Activated effector memory CD4-positive, alpha-beta T cell treated with Interleukin-2 at 50 U/mL for 16 hours (primary cell): ENCODE measurements at places on chromosomes 5 and 9.
A peak's percentile ranks its signal among the peaks of the same experiment; 100 is the strongest.

DNA sequence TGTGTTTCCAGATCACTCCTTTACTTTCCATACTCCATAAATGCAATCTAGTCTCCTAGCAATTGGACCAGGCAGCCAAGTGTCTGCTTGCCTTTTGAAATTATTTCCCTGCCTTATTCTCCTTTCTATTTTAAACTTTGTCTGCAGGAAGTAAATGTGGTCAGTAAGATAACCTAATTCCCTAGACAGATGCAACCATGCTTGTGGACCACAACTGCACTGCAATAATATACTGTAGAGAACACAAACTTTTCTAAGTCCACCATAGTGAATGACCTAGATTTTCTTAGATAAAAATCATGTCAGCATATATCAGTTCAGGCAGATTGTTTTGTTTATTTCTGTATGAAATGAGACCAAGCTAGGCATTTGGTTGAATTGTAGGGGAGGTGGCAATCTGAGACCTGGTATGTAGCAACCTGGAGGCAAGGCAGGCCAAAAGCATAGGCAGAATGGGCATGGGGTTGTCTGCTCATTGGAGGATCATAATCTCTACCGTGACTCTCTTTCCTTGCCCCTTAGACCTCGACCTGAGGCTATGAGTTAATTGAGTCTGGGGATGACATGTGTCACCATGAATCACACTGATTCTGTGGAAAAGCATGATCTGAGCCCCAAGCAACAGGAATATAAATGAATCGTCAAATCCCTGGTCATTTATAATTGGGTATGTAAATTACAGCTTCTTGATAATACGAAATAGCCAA, 20.7 kb downstream of the ACTL7B start:
- no peak for DNase-seq

DNA sequence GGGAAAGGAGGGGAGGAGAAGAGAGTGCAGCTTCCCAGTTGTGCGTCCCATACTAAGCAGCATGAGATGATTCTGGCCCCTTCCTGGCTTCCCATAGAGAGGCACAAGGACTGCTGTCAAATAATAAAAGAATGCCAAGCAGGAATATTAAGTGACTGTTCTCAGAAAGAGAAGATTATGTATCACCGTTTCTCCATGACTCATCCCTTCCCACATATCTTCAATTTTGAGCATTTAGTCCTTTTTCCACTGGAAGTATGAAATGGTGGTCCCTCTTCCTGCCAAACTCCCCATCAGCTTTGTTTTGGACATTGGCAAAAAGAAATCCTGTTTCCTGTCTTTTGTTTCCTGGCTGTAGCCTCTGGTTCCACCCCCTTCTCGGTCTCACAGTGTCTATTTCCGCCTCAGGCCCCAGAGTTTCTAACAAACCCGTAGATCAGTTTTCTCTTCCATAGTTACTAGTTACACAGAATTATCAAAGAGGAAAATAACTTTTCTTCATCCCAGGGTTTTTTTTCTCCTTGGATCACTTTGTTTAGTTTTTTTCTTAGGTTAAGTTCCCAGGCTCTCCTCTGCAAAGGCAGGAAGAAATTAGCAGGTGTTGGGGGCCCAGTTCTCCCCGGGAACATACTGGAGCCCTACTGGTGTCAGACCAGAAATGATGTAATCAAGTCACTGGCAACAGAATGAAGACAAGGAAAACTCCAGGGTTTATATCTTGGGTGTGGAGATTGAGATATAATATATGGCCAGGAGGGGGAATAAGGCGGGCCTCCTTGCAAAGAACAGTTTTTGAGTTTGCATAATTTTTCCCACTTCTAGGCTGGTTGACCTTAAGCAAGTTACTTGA, 26.4 kb upstream of the ARHGAP26 start:
- no peak for DNase-seq

- DNase-seq: no peak
Measured at GRCh38 chr5:61969347-61969746, 336.7 kb upstream of the KIF2A start.

GRCh38 chr5:147490989-147491388, 18.9 kb downstream of the DPYSL3 start:
- DNase-seq: no peak

- DNase-seq: no peak
Measured at GRCh38 chr5:54645882-54646355, 128.4 kb downstream of the SNX18 start.

- no peak for DNase-seq
Measured at GRCh38 chr9:113452113-113452605, 11.4 kb upstream of the RGS3 start.

DNA sequence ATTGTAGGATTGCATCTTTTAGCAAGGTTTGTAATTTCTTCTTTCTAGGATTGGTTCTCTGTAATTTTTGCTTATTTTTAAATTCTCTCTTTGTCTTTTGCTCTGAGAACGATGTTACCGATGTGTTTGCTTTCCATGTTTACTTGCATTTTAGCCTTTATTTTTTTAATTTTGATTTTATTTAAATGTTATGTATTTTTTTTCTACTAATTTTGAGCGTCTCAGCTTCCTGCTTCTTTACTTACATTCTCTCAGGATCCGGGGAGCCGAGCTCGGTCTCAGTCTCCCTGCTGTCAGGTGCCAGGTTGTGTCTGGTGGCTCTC, 20.9 kb downstream of the ANXA2R start:
- no peak for DNase-seq

GRCh38 chr5:126178521-126178920, 244.7 kb upstream of the GRAMD2B start:
- no peak for DNase-seq

- DNase-seq: no peak
Measured at GRCh38 chr9:18437315-18438201, 36.4 kb upstream of the ADAMTSL1 start.

GRCh38 chr5:41447650-41448510, 62.5 kb downstream of the PLCXD3 start:
- no peak for DNase-seq

DNA sequence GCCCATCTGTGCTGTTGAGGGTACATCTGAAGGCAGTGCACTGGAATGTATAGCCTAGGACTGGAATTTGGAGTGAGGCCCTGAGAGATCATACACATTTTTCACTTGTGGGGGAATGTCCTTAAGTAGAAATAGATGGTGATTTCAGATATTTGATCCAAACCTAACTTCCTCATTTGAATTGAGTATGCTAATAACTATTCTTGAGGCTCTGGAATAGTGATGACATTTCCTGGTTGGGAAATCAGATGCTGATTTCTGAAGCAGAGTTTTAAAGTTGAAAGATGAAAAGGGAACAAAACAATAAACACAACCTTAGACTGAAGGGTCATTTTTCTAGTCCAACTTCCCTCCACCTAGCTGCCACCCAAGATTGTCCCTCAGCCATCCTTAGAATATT, 163.0 kb upstream of the CCDC152 start:
- DNase-seq: no peak

DNA sequence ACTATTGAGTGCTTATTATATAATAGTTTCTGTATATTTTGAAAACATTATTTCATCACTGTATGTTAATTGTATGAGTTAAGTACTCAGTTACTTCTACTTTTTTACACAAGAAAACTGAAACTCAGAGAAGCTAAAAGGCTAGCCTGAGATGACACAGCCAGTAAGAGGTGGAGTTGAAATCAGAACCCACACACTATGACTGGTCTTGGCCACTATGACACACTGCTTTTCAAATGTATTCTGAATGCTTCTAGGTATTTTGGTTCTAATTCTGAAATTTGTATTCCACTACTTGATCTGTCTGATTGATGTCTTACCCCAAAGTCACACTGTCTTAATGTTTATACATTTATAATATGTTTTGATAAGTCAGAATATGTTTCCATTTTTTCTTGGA, 181.8 kb downstream of the ZDHHC21 start:
- DNase-seq: no peak

GRCh38 chr5:31585895-31586270, 53.0 kb upstream of the PDZD2 start:
- no peak for DNase-seq

- DNase-seq: no peak
Measured at GRCh38 chr5:106673941-106674340, 996.8 kb downstream of the EFNA5 start.

- no peak for DNase-seq
Measured at GRCh38 chr5:80711938-80712337, 57.2 kb upstream of the DHFR start.

- no peak for DNase-seq
Measured at GRCh38 chr9:87708986-87709728, 16.8 kb upstream of the CTSL start.

DNA sequence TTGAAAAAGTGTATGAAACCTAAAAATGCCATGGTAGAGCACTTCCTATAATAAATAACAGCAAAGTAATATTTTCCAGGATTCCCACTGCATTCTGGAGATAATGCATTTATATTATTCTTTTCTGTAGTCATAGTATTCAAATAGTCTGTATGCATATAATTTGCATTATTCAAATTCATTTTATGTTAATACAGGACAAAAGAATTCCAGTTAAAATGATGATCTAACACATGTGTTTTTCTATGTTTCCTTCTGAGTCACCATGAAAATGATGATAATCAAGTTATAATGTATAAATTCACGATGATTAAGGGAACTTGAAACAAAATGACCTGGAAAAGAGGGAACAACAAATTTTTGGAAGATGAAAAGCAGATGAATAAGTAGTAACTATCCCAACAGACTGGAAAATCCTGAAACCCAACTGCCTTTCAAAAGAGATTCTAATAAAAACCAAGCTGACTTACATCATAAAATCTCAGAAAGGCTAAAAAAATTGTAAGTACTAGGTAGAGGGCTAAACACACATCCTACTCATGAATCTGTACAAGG, 358.6 kb upstream of the PAPPA start:
- DNase-seq: no peak

DNA sequence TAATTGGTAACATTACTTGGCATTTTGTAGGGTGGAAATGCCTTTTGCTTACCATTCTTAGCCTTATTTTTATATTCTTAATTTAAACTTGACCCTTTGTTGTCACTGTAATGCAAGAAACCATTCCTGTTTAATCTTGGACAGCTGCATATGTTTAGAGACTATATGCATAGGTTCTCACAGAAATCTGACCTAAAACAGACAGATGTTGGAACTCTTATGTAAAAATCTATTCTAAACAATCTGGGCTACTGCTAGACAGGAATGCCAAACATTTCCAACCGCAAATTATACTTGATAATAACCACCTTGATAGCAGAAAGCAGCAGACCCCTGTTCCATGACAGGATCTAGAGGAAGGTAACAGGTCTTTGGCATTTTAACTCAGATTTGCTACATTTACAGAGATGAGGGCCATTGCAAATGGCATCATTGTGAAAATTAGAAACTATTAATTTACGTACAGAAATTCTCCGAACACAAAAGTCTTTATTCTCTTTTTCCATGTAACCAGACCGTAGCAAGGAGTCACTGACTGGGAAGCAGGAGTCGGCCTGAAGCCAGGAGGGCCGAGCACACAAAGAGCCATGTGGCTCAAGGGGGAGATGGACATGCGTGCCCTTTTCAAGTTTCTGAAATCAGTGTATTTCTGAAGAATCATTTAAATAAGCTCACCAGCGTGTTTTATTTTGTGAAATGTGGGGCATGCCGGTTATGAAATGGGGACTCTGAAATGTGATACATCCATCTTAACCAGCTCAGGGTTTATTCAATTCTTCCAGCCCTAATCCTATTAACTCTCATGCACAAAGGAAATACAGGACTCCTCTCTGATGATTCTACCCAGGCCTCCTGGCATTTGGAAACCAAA, 139.3 kb downstream of the AOPEP start:
- no peak for DNase-seq

DNA sequence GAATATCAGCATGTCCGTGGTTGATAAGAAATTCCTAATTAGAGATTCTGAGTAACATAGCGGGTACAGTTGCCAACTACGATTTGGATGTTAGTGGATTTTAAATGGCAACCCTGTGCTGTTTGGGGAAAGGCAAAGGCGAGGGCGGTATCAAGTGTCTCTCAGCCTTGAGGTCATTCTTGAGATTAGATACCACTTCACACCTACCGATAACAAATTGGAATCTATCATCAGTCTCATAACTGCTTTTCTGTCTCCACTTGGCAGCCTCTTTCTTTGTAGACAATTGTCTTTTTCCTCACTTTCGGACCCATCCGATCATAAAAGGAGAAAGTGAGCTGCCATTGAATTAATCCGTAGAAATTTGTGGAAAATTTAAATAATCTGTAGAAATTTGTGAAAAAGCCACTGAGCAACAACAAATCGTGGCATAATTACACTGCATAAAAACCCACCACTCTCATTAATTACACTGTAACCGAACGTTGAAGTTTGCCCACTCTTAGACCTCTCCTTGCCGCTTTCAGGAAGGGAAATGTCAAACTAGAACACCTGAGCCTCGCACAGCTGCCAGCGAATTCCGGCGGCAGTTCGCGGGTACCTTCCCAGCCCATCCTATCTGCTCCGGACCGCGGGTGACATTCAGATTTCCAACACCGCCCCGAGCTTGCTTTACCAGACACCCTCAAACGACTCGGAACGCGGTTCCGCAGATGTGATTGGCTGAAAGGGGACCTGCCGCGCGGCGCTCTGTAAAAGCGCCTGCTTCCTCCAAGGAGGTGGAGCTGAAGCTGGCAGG, 849 bp upstream of the RGMB start:
- DNase-seq: peak; percentile 33

GRCh38 chr5:112065781-112066180, 308.8 kb upstream of the NREP start:
- DNase-seq: no peak

GRCh38 chr9:6564868-6565267, 80.7 kb downstream of the GLDC start:
- DNase-seq: no peak

GRCh38 chr9:19283072-19283710, 52.7 kb downstream of the DENND4C start:
- DNase-seq: no peak

DNA sequence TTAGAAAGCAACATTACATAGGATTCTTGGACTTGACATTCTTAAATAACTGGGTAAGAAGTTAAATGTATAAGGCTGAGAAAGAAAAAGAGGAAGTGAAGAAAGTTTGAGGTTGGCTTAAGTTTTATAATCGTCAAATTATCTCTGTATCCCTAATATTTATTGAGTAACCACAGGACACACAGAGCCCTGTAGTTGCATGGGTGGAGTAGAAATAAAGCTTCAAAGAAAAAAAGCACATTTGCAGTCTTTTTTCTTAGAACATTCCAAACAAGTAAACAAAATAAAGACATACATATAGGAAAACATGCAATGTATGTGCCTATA, 137.0 kb downstream of the CCDC192 start:
- DNase-seq: no peak

DNA sequence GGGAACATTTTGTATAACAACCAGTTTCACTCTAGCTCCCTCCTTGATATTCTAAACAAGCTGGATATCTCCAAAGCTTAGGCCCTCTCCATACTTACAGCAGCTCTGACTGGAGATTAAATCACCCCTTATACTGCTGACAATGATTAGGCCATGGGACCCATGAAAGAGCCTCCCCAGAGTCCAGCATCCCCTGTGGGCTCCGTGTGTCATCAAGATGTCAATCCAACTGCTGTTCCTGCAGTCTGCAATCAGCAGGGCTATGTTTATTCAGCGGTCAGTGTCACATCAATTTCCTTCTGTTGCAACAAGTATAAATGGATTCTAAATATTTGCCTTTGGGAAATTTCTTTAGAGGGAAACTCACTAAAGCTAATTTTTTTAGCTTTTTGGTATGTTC, 26.6 kb downstream of the PCDHAC2 start:
- no peak for DNase-seq
